ENCODE measurements at places on chromosomes 4 and X.
A peak's percentile ranks its signal among the peaks of the same experiment; 100 is the strongest.

GRCh38 chr4:153612878-153613277 lies 71.2 kb upstream of the TLR2 start:
- DNase-seq, result no peak

GRCh38 chr4:24364249-24364648 lies 220.1 kb downstream of the DHX15 start:
- DNase-seq, result no peak

- DNase-seq, result no peak
Measured at GRCh38 chr4:119939071-119939995, 127.3 kb downstream of the MAD2L1 start.

GRCh38 chr4:188012426-188012945 lies 16.9 kb downstream of the ZFP42 start:
- DNase-seq, result no peak

DNA sequence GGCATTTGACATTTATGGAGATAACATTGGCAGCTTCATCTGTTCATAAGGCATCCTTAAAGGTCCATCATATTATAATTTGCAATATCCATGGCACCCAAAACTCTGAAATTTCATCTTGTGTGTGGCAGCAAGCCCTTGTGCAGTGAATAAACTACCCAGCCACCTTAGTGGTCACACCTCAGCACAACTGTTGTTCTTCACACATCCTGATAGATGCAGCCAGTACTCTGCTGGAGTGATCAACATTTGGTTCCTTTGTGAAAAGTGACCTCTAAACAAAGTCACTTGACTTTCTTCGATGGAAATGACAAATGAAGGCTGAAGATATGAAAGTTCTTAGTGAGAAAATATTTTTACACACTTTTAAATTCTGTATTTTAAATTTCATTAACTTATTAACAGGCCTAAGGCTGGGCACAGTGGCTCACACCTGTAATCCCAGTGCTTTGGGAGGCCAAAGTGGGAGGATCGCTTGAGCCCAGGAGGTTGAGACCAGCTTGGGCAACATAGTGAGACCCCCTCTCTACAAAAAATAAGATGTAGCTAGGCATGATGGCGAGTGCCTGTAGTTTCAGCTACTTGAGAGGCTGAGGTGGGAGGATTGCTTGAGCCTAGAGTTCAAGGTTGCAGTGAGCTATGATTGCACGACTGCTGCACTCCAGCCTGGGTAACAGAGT lies 161.4 kb downstream of the SPRY1 start:
- DNase-seq, result no peak

DNA sequence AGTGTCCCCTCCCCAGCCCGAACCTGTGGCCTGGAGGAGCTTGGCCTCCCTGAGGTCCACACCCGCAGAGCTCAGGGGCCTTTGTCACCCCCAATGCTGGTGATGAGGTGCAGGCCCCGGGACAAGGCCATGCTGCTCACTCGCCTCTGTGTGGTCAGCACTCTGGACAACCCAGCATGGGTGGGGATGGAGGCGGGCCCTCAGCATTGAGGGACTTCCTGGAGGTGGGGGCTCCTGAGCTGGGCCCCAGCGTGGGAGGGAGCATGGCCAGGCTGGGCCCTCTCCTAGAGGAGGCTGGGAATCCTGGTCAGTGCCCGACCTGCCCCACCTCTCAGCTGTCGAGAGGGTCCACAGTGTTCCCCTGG lies 30.6 kb downstream of the TACC3 start:
- DNase-seq, result no peak

DNA sequence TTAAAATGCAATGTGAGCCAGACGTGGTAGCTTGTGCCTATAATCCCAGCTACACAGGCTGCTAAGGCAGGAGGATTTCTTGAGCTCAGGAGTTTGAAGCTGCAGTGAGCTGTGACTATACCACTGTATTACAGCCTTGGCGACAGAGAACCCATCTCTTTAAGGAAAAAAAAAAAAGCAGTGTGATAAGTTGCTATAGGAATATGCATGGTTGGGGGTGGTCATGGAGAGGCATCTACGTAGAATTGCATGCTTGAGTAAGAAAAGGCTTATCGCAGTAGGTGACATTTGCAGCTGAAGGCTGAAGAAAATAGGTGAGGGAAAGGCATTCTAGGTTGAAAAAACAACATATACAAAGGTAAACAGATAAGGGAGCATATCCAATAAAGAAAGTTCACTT lies 4.1 kb downstream of the DIAPH2 start:
- no peak for DNase-seq

DNA sequence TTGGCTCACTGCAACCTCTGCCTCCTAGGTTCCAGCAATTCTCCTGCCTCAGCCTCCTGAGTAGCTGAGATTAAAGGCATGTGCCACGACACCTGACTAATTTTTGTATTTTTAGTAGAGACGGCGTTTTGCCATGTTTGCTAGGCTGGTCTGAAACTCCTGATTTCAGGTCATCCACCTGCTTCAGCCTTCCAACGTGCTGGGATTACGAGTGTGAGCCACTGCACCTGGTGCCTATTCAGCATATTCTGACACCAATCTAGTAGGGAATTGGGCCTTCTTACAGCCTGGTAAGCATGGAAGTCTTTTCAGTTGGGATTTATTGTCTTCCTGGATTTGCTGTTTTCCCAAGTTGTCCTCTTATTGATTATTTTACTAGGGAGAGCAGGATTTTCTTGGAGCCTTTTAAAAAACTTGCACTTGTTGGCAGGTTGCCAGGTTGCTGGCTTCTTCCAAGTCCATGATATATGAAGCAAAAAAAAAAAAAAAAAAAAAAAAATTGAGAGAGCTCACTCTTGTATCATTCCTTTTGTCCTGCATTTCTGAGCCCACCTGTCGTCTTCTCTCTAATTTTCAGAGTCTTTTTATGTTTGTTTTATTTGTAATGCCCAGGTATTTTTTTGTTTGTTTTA lies 43.7 kb downstream of the TMPRSS11E start:
- DNase-seq, result no peak

DNA sequence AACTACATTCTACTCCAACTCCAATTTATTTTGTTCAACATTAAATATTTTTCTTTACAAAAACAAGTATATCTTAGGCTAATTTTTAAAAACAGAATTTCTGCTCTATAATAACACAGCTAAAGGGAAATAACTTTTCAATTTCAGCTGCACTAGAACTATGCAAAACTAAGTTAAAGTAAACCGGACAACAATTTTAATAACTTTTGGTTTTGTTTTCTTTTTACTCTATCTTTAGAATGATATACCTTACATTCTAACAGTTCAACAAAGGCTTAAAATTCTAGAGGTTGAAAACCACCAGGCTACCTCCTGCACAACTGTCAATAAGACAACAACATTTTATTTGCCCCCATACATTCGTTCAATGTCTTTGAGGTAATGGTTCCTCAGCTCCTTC lies 18.7 kb upstream of the KCNE5 start:
- no peak for DNase-seq

GRCh38 chr4:156963419-156963818 lies 8.2 kb downstream of the PDGFC start:
- DNase-seq, result no peak

DNA sequence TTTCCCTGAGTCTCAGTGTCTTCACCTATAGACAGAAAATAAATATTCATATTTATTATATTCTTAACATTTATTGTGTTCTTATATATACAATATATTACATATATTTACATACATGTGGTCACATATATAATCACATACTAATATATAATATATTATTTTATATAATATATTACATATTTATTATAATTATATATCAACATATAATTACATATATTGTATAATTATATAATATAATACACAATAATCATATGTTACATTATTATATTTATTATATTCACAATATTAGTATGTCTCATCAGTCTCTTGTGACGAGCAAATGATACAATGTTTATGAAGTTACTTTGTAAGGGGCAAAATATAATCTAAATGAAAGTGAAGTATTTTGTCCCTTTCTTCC lies 87.7 kb downstream of the KDR start:
- DNase-seq, result no peak

GRCh38 chr4:7209699-7210098 lies 17.4 kb downstream of the SORCS2 start:
- DNase-seq, result no peak

GRCh38 chrX:154991039-154991438 lies 31.5 kb downstream of the F8 start:
- no peak for DNase-seq

DNA sequence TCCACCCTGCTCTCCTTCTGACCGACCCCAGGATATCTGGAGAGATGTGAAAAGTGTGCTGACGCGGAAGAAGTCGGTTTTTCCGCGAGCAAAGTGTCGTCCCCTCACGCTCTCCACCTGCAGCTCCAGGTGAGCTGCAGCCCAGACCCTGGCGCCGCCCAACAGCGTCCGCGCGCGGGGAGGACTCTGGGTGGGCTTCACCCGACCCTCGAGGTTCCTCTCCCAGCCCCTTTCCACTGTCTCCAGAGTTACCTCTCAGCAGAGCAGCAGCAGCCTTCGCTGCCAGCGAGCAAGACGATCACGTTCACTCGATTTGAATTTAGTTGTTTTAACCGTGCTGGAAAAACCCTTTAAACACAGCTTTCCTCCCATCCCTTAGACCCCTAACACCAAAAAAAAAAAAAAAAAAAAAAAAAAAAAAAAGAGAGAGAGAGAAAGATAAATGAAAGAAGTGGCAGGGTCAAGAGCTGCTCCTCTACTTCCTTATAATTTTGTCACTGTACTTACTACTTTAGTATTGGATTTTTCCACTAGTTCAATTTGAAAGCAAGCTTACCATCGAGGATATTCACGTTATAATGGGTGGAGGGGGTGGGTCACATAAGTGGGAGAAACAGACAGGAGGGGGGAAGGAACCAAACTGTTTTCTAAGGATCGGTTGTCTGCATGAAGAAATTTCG lies 758 bp upstream of the NR3C2 start:
- peak; percentile 4 for DNase-seq

DNA sequence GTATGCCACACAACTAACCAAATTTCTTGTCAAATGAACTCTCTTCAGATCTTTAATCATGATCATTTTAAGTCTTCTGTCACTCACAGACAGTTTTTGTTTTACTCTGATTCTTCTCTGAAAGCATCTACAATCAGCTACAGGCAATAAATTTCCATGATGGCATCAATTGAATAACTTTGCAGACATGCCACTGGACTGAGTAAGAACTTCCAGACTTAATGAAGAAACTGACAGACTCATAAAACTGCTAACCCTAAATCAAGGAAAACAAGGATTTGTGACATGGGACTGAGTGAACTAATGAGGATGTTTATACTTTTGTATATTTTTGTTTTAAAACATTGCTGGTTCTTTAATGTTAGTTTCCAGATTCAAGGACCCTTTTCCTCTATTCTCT lies 5.5 kb upstream of the PPP1R2C start:
- DNase-seq, result no peak

DNA sequence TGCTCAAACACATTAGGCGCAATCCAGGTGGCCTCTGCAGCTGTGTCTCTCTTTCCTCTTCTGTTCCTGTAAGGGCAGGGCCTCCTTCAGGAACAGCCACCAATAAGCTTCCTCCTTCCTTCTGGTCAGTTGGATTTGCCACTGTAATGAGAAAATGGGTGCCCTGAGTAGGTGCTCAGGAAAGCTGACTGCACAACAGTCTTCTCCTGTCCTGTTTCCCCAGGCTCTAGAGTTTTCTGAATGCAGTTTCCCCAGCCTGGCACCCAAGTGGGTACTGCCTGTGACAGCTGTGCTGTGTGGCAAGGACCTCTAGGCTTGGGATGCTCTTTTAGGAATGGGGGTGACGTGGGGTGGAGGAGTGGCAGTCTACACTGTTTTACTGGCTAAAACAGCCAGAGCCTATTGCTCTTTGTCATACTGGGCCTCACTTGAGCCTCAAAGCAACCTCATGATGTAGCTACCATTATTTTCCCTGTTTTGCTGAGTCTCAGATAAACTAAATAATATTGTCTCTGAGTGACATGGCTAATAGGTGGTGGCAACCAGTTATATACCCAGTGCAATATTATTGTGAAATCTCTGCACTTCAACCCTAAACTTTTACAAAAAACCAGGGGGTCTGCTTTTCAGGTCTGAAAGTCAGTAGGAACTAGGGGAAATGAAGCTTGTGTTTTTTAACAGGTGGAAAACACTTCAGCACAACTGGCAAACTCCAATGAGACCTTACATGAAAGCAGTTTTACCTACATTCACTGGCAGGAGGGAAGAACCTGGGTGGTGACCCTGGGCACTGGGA lies 1.2 kb downstream of the CXCL2 start:
- no peak for DNase-seq

GRCh38 chrX:153365670-153366069 lies 31.7 kb downstream of the ZNF275 start:
- DNase-seq, result no peak

DNA sequence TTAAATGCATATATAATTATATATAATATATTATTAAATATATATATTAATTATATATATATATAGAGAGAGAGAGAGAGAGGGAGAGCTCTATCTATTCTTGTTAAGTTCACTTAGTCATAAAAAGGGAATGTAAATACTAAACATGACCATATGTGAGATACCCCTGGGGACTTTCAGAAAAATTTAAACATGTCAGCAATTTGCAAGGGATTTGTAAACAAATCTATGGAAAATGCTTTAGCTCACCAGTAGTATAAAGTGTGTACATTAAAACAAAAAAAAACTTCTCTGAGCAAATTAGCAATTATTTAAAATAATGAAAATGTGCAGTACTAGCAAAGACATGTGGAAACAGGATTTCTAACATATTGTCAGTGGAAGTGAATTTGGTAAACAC lies 1755.5 kb downstream of the PCDH19 start:
- DNase-seq, result no peak

GRCh38 chr4:147943159-147943638 lies 211.3 kb downstream of the ARHGAP10 start:
- no peak for DNase-seq

DNA sequence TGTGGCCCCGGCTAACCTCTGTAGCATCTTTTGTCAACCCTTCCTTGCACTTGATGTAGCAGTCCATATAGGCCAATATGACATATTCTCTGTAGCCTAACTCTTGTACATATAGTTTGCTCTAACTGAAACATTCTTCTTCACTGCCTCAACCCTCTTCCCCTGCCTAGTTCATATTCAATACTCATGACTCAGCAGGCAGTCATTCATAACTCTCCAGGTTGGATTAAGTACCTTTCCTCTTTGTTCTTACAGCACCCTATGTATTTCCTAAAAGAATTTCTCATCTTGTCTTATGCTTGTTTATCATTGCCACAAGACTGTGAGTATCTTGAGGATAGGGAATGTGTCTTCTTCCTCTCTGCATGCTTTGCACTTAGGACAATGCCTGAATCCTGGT lies 76.9 kb downstream of the TMLHE start:
- no peak for DNase-seq
